MG63 (cell line): ENCODE measurements at places on chromosomes 6 and 20. TPM values are rescaled to one million over a fixed set of nuclear protein-coding genes. Genes with fewer than 3 reads are reported as not detected.

The CABLES2 gene
- 1.3 and 6.0 TPM in 2 replicates for total RNA-seq

The SLC22A16 gene
- total RNA-seq = not detected in 2 replicates

The RIMS1 gene
- 9.6 and 17.4 TPM in 2 replicates for total RNA-seq

The HLA-DRB5 gene
- total RNA-seq = not detected in 2 replicates

The FUT9 gene
- not detected in 2 replicates for total RNA-seq

GRCh38 chr6:134295953-134296553, 21.9 kb downstream of the SGK1 start:
- DNase-seq = peak; percentile 84

GRCh38 chr20:36951979-36952738, 651 bp upstream of the SAMHD1 start:
- no peak for DNase-seq

DNA sequence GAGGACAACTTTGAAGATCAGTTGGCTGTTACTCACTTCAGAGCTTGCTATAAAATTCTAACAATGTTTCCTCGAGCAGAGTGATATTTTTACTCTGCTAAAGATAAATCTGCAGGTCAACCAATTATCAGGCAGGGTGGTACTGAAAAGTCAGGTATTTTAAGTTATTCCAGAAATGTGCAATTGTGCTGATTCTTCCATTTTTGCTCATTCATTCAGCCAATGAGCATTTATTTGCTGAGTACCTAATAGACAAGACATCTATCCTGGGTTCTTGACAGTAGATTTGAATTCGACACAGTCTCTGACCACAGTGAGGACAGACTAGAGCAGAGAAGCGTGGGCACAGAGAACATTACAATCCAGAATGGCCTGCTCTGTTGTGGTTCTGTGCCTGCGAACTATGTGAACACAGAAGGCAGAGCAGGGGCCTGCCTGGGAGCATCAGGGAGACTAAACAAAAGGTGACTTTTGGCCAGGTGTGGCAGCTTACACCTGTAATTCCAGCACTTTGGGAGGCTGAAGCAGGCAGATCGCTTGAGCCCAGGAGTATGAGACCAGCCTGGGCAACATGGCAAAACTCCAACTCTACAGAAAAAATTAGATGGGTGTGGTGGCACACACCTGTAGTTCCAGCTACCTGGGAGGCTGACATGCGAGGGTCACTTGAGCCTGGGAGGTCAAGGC, 14.8 kb downstream of the TPMT start:
- DNase-seq = no peak

DNA sequence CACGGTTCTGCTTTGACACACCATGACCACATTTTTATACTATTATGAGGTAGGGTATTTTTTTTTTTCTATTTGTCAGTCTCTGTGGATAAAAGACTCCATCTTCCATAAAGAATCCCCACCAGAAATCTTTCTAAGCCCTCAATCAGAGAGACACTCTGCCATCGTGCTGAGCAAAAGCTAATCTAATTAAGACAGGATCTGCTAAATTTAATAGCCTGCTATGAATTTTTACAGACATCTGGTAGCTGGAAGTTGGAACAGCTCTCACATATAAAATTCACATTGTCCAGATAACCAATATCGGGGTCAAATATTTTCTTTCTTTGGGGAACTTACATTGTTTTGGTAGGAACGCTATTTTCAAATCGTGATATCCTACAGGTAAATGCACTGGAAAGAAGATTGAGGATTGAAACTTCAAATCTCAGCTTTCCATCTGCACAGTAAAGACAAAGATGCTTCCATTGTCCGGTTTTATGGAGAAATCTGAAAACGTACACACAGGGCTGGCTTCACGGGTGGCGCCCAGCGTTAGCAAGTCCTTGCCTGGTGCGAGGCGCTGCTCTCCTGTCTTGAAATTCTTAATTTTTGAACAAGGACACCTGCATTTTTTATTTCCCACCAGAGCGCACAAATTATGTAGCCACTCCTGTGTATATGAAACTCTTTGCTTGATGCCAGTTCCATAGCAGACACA, 573.8 kb upstream of the NOX3 start:
- DNase-seq = no peak

DNA sequence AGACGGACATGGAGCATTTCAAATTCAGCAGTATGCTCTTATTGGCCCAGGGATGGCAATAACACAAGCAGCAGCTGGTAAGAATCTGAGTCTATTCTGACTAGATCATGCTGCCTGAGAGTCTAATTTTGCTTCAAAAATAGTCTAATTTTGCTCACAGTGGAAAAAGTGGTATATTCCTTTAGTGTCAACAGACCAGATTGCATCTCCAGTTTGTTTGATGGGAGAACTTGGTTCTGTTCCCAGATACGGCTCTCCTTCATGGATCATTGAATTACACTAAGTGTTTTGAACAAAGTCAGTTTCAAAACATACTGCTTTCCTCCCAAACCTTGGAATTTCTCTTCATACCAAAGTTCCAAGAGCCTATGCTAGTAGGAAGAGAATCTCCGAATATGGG, 586.1 kb downstream of the RNF144B start:
- DNase-seq = no peak

DNA sequence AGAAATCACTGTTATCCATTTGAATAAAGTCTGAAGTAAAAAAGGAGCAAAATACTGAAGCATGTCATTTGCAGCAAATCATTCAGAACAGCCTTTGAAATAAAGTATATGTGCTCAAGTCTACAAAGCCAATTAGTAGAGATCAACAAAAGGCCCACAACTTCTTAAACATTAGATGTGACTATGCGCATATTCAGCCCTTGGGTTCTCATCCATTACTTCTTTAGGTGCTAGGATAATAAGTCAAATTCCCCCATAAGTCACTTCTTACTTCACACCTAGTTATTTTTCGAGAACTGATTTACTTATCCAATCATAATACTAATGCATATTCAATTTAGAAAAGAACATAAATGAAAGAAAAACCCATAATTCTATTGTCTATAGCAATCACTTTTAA, 31.0 kb downstream of the PHIP start:
- DNase-seq = no peak

- DNase-seq = no peak
These were observed 20.7 kb upstream of the ZMYND8 start for GRCh38 chr20:47377122-47377722.

GRCh38 chr6:20712011-20712410, 177.8 kb downstream of the CDKAL1 start:
- DNase-seq = no peak

DNA sequence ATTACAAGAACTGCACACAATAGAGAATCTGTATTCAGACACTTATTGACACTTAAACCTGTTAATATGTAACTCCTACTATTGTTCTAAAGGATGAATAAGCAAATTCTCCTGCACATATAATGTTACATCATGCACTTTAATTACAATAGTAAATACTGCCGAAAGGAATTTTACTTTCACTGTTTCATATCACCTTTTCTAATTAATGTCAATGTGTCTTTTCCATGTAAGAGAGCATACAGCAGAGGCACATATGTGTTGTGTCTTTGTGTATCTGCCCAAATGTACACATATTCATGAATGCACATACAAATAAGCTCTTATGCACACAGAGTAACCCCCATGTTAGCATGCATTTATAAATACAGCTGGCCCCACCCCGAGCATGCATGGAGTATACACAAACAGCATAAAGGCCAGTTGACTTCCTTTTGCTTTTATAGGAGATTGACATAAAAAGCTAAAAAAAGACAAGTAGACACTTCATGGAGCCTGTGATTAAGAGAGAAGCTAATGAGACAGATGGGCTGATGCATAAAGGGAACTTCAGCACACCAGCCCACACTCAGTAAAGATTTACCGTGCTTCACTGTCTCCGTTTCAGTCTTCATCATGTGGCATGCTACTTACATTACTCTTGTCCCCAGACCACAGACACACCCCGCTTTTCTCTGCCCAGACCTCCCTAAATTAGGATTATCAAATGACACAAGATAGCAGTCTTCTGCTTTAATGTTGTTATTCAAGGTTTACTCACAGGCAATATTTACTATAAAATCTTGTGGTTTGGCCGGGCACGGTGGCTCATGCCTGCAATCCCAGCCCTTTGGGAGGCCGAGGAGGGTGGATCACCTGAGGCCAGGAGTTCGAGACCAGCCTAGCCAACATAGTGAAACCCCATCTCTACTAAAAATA, 184.6 kb downstream of the ATXN1 start:
- DNase-seq = no peak
